ENCODE measurements at places on chromosomes 7 and 10.

DNA sequence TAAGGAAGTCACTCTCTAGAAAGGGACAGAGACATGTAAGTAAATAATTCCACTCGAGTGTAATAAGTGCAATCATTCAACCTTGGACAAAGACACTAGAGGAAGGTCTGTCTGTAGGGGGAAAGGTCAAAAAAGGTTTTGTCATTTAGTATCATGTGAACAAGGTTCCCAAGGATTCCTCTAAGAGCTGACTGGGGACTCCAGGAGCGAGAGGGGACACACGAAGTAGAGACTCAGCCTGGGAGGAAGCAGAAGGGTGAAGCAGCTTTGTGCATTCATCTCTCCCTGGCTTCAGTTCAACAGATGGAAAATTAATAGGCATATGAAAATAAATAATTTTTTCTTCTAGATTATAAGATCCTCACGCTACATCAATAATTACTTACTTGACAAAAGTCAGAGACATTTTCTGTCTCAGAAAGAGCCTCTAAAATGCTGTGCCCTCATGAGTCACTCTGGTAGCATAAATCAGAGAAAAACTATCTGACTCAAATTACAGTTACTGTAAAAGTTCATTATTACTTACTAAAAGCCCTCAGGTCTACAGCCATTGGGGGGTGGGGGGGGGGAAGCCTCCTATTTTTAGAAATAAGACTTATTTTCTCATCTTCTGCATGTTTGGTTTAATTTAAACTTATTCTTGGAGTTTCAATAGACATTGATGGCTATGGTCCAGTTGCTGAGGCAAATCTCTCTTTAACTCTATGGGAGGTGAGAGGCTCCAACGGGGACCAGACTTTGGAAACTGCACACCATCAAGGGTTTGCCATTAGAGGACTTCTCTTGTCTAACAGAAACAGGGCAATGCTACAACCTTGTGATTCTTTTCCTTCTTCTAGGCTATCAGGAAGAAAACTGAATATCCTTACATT, 275.1 kb upstream of the KLF14 start:
- DNase-seq = no peak

DNA sequence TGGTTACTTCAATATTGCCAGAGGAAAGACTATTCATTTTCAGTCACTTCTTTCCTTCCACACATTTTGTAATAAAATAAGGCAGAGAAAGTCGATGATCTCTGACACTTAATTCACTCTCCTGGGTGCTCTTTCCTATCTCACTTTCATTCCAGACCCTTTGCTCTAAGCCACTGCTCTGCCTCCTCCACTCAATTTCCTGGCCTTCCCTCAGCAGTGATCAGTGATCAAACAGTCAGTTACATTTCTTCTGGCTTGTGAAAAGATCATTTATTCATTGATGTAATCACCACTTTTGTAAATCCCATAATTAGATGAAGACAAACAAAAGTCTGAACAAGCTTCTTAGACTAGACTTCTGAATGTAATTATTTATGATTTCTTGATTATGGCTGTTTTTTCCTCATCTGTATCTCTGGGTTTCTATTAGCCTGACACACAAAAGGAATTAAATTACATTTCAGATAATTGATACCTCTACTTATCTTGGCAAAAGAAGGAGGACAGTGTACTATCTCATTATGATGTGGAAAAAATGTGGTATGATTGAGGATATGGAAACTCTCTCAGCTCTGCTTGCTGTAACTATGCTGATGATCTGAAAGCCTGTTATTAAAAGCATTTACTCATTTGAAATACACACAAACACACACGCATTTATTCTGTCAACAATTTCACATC, 1102.3 kb downstream of the GRM8 start:
- DNase-seq = no peak

GRCh38 chr10:98258683-98259454, 9.1 kb downstream of the LOXL4 start:
- no peak for DNase-seq

DNA sequence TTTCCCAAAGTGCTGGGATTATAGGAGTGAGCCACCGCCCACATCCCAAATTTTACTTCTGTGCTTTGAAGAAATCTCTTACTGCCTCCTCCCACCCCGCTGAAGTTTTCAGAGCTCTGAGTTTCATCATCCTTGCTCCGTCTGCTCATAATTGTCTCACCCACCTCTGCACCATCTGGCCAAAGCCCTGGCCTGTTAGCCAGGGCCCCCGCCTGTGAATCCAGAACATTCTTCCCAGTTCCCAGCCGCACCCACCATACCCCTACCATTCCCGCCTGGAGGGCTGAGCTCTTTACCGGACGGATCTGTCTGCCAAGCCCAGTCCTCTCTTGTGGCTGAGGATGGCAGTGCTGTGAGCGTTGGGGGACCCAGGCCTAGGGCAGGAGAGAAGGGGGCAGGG, 14.5 kb downstream of the SSC4D start:
- DNase-seq = no peak

DNA sequence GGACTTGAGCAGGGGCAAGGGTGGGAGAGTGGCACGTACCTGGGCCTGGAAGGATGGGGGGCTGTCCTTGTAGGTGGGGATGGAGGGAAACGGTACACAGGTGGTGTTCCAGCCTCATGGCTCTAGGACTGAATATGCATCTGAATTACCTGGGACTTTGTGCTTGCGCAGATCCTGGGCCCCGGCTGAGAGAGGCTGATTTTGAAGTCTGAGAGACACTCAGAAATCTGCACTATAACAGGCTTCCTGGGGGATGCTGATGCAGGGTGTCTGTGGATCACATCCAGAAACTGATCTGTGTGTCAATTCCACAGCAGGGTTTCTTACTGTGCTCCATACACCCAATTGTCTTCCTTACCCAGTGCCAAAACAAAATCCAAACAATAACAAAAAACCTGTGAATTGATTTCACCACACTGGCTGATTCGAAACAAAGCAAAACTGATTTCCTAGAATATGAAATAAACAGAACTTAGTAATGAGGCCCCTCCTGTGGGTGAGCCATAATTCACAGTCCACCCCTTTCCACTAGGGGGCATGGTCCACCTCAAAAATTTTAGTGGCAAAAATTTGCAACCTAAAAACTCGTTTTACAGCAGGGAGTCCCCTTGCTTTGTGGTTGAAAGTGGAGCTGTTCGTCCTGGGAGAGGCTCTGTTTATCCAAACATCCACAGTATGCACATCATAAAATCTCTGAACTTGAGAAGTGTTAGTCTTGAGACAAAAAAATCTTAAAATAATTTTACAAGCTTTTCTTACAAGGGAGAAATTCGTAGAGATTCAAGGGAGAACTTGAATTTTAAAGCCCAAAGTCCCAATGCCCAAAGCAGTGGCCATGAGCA, 32.0 kb upstream of the PLEKHA1 start:
- DNase-seq = no peak

DNA sequence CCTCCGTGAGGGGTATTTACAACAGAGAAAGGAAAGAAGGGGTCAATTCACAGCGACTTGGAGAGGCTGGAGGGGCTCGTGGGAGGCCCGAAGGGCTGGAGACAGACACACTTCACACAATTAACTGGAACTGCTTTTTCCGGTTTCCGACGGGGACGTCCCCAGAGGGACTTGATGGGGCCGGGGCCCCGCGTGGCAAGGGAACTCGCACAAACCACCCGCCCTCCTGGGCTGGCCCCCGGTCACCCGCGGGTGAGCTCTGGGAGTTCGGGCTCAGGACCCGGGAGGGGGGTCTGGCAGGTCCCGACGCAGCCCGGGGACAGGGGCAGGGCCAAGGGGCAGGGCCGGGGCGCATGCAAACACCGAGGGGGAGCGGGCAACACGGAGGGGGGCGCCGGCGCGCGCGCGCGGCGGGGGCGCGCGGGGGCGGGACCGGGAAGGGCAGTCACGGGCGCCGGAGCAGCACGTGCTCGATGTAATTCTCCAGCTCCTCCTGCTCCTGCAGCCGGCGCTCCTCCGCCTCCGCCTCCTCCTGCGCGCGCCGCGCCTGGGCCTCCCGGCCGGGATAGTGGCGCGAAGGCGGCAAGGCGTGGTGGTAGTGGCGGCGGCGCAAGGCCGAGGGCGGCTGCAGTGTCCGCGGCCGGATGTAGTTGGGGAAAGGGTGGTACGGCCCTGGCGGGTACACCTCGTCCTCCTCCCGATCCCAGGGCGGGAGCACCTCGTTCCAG, 2.7 kb downstream of the VGF start:
- peak; percentile 25 for DNase-seq

DNA sequence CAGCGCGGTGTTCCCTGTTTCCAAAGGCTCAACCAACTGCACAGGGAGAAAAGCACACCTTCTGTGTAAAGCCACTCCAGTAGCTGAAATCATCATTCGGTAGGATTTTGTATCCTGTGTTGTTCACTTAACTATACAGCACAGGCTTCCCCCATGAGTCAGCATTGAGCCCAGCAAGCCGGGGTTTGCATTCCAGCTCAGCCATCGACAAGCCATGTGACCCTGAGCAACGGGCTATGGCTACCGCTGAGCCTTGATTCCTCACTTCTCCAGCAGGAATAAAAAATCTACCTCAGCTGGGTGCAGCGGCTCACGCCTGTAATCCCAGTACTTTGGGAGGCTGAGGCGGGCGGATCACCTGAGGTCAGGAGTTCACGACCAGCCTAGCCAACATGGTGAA, 44.1 kb upstream of the ATP6V0A4 start:
- no peak for DNase-seq

DNA sequence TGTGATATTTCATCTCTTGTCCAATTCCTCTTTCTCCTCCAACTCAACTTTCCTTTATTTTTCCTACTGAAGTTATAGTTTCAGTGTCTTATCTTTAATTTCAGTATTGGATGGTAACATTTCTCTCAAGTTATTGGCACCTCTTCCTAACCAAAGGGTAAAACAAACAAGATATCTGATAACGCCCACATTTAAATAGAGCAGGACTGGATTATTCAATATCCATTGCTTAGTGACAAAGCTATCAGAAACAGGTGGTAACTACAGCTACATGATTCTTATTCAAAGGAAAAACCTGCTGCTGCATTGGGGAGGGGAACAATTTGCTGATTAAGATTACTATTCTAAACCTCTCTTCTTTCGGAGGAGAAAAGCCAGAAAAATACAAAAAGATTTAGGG, 87.8 kb downstream of the TAF3 start:
- DNase-seq = no peak

DNA sequence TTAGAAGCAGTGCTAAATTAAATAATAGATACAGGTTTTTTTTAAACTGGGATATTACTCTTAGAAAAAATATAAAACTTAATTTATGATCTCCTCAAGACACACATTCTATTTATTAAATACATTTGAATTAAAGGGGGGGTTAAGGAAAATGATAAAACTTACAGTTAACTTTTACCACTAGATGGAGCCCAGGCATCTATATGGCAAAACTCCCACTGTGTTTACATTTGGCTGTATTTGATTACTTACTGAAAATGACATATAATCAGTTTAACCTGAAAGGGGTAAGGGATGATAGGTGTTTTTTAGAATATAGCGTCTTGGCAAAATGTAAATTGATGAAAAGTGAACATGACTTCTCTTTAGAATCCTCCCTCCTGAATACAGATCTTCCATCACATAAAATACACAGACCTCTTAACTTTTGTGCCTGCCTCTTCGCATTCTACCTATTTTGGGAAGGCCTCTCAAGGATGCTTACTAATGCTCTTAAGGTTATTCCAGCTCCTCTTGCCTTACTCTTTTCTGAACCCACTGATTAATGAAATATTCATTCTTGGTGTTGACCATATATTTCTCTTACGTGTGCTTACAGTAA, 235.7 kb downstream of the AGMO start:
- DNase-seq = peak; percentile 25

GRCh38 chr10:51035344-51035743, 38.9 kb upstream of the PRKG1 start:
- DNase-seq = no peak

- DNase-seq = no peak
These were observed 38.5 kb upstream of the WAC start for GRCh38 chr10:28494420-28494819.

DNA sequence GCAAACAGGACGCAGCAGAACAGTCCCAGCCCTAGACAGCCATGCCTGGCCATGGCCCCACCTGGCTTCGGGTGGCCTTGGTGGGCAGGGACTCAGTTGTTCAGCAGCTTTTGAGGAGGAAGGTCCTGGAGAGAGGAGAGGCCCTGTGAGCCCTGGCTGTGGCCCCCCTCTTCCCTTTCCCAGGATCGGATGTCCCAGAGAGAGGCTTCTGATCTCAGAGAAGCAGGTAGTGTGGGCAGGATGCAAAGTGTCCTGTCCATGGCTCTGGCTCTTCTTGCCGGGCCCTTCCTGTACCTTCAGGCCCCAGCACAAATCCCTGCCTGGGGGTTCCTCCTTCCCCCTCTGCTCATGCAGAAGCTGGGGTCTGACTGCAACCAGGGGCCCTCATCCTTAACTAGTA, 1.6 kb downstream of the PRRT4 start:
- no peak for DNase-seq

GRCh38 chr10:119665901-119666708, 14.9 kb downstream of the BAG3 start:
- no peak for DNase-seq

- no peak for DNase-seq
These were observed 82.8 kb downstream of the GATA3 start for GRCh38 chr10:8137272-8137681.

GRCh38 chr10:43819464-43820230, 171.0 kb upstream of the ZNF32 start:
- DNase-seq = no peak

- DNase-seq = no peak
These were observed 51.0 kb downstream of the SLC13A1 start for GRCh38 chr7:123148813-123149212.

DNA sequence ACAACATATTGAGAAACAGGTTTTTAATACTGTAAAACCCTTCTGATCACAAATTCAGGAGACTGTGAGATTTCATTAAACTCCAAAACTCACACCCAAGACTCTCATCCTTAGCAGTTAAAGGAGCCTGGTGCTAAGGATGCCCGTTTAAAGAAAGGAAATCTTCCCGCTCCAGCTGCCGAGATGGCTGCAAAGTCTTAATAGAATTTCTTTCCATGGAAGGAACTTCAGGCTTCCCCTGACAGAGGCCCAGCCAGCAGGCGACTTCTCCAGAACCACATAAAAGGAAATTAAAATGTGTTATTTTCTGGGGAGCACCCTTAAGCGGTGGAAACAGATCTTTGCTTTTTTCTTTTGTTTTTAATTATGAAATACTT, 104.7 kb upstream of the CHST15 start:
- no peak for DNase-seq

- DNase-seq = no peak
These were observed 17.5 kb downstream of the DPY19L1 start for GRCh38 chr7:35019801-35020200.

DNA sequence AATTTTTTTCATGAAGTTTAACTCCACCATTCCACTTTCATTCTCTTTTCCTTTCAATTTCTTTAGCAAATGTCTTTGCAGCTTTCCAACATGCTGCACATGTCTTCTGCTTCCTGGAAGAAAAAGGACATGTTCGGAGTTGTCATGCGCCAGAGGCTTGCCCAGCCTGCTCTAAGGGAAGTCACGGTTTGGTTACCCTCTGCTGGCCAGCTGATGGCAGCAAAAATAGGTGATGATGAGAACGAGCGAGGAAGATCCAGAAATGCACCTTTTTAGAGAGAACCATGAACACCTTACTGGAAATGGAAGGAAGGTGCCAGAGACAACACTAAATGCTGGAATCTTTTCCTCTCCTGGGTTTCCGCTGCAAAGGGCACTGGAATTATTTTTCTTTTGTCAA, 4.9 kb upstream of the ZSCAN21 start:
- DNase-seq = no peak

Measured in NCI-H2107 (cell line).